Stimulated activated CD8-positive, alpha-beta memory T cell treated with anti-CD3 and anti-CD28 coated beads, Interleukin-15, amount 100 ng/mL, for 48 hours (primary cell): ENCODE measurements at places on chromosomes 3 and 15.

GRCh38 chr3:179149406-179149867, 1.3 kb downstream of the PIK3CA start:
- DNase-seq = no peak

DNA sequence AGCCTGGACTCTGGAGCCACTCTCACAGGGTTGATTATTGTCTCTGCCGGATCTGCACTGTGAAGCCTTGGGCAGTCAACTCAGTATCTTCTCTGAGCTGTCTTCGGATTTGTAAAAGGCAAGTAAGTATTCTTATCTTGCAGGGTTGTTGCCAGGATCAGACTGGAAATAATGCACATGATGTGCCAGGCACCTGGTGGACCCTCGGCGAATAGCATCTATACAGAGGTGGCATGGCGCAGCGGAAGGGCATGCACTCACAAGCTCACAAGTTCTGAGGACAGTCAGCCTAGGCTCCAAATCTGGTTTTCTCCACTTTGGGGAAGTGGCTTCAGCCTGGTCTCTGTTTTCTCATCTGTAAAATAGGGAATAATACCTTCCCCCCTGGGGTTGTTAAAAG, 113.9 kb downstream of the SRGAP3 start:
- DNase-seq = no peak

- no peak for DNase-seq
Observed at GRCh38 chr15:72315706-72316370, 4.1 kb downstream of the CELF6 start.

DNA sequence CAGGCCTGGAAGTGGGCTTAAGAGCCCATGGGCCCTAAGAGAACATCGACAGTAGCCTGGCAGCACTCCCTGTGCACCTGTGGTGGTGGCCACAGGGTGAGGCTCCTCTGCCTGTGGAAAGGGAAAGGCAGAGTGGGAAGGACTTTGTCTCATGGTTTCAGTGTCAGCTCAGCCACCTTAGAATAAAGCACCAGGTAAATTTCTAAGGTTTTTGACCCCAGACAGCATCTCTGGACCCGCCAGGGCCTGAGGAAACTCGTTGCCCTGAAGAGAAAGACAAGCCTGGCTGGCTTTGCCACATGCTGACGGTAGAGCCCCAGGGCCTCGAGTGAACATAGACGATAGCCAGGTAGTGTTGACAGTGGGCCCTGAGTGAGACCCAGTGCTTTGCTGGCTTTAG, 22.1 kb downstream of the GOLGA6A start:
- no peak for DNase-seq

- no peak for DNase-seq
Observed at GRCh38 chr3:172210355-172210754, 171.0 kb downstream of the FNDC3B start.
